ENCODE measurements at places on chromosomes 6 and 20. TPM values are rescaled to one million over a fixed set of nuclear protein-coding genes. Genes with fewer than 3 reads are reported as not detected.

DNA sequence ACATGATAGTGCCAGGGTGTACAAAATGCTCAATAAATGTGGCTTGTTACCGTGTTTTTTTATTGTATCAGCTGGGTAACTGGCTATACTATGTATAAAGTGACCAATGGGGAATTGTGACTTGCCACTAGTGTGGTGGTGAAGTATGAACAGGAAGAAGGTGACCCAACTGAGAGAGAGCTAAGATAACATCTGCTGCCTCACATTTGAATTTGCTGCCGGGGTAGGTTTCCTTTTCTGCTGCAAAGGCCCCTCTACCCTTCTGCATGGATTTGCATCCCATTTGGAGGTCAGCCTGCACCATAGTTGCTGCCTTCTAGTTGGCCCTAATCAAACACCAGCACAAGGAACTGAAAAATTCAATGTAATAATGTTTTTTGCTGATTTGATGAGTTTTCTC, 24.1 kb downstream of the IL17A start:
- DNase-seq, result no peak

GRCh38 chr20:51140671-51141070, 117.8 kb upstream of the KCNG1 start:
- DNase-seq, result no peak

Gene BMP5
- not detected for total RNA-seq

DNA sequence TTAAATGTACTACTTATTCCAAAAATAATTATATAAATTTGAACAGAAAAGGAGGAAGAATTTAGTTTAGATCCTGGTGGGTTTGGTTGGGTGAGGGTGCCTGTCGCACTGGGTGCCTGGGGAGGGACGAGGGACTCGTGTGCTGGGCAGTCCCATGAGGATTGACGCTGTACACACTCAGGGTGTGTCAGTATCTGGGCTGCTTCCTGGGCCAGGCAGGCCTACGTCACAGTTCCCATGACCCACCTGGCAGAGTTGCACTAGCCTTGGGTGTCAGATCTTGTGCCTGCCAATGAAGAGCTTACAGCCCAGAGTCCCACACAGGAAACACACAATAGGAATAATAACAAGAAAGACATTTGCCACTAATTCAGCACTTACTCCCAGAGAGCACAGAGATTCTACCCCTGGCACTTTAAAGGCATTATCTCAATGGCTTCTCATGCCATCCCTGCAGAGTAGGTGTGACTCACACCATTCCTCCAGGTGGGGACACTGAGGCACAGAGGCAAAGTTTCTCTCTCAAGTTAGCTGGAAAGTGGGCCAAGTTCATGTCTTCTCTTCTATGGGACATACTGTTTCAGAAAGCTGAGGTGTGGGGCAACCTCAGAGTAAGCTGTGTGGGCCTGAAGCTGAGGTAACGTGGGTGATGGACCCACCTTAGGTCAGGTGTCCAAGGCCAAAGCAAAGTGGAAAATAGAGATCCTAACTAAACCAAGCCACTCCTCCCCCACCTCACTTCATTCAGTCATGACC, 1.3 kb upstream of the SDCBP2 start:
- no peak for DNase-seq

- no peak for DNase-seq
Measured at GRCh38 chr6:30000156-30000791, 57.9 kb downstream of the HLA-A start.

Gene IMPG1
- not detected for total RNA-seq

Gene EEF1A2
- total RNA-seq, result 58.1 TPM
